ENCODE measurements at places on chromosomes 7 and 10.

DNA sequence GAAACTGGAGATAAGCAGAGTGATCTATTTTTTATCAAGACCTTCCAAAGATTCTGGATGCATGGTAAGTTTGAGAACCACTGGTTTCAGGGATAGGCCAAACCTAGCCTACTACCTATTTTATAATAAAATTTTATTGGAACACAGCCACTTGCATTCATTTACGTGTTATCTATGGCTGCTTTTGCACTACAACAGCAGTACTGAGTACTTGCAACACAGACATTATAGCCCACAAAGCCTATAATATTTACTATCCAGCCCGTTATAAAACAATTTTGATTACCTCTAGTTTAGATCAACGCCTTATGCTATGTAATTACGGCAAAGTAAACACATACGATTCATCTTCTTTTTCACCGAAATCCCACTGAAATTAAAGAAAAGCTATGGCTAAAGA lies 18.4 kb downstream of the STEAP1 start:
- no peak for DNase-seq

- no peak for DNase-seq
Measured at GRCh38 chr7:45457591-45457990, 116.6 kb upstream of the ADCY1 start.

DNA sequence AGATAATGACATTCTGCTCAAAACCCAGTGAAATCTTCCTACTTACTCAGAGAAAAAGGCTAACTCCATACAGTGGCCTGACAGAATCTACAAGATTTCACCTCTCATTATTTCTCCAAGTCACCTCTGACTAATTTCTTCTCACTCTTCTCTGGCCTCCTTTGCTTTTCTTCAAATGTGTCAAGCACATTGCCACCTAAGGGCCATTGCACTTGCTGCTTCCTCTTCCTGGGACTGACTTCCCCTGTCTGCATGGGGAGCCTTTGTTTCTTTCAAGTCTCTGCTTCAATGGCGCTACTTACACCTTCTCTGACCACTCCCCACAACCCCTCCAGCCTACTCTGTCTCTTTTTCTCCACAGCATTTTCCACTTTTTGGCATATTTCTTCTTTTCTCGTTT lies 36.0 kb downstream of the PRTFDC1 start:
- no peak for DNase-seq

- DNase-seq, result no peak
Measured at GRCh38 chr10:10873915-10874314, 143.8 kb upstream of the CELF2 start.

DNA sequence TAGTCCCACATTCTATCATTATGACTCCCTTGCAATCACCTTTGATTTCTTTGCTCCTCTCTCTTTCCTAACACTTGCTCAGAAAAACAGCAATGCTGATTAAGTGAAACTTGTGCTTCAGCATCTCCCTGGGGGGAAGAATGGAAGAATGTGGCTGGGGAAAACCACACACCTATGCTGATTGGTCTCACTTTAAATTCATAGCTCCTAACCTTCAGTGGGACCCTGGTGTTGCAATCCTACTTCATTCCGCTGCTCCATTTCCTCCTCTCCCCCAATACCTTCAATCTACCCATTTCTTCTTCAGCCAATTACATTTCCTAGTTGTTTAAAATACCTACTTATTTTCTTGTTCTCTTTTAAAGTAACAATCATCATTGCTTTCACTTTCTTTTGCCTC lies 1166.7 kb upstream of the C7orf33 start:
- no peak for DNase-seq

DNA sequence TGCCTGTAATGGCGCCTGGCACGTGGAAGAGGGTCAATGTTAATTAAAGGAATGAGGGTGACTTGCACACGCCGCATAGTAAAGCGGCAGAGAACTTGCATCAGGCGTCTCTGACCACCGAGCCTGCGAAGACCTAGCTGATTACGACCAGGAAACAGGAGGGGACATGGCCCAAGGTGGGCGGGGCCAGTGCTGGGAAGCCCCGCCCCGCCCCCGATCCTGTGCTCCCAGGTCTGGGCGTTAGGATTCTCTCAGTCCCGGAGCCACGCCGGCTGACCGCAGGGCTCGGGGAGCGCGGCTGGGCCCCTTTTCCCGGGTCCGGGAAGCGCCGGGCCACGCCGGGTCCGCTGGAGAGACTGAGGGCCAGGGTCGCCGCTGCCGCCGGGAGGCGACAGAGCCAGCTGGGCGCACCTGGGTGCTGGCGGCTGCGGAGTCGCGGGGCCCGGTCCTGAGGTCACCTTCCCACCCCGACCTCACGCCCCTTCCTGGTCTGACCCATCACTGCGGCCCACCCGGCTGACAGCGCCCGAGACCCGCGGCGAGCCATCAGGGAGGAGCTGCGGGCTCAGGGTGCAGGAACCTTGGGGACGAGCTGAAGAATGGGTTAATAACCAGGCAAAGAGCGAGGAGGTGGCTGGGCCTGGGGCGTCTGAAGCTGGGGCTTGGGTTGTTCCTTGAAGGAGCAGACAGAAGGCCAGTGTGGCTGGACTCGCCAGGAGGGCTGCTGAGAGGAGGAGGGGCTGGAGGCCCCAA lies 23.0 kb upstream of the GRID1 start:
- no peak for DNase-seq

DNA sequence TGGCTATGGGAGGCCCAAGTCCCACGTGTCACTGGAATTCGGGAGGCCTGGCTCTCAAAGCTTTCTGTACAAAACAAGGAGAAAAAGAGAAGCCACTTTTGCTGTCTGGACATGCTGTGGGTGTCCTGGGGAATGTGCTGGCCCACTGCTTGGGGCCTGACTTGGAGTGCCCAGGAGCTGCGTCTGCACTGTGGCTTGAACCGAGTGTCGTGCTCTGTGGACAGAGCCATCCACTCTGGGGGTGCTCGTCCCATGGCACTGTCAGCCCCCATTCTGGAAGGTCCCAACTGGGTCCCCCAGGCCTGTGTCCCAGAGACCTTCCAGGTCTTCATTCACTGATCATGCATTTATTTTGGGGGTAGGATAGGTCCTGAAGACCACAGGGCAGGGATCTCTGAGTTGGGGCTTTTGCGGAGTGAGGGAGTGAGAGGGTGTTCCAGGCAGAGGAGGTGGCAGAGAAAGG lies 138.0 kb downstream of the LHPP start:
- DNase-seq, result no peak

- DNase-seq, result no peak
Measured at GRCh38 chr10:3068968-3069737, 1.8 kb downstream of the PFKP start.
